COLO829 (cell line): ENCODE measurements at places on chromosomes 1 and 21.
A peak's percentile ranks its signal among the peaks of the same experiment; 100 is the strongest.

DNA sequence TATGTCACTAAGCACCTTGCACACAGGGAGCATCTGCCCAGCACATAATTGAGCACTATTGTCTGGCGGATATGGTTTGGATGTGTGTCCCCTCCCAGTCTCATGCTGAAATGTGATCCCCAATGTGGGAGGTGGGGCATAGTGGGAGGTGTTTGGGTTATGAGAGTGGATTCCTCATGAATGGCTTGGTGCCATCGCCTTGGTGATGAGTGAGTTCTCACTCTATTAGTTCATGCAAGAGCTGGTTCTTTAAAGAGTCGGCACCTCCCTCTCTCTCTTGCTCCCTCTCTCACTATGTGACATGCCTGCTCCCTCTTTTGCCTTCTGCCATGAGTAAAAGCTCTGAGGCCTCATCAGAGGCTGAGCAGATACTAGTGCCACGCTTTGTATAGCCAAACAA lies 9.5 kb downstream of the CTSK start:
- no peak for DNase-seq

DNA sequence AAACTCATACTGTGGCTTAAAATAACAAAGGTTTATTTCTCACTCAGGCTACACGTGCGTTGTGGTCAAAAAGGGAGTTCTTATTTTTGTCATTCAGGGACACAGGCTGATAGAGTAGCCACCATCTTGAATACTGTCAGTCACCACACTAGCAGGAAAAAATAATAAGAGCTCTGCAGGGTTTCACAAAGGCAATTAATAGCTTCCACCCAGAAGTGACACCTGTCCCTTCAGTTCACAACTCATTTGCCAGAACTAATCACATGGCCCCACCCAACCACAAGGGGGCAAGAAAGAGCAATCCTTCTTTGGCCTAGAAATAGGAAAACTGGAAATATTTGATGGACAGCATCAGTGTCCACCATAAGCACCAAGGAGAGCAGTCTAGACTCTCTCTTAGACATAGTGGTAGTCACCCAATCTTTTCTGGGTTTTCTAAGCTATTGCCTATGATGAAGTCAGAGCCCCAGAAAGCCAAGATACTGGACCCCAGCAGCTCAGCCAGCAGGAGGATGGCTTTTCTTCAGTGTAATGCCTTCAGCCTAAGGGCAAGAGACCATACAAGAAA lies 8.2 kb downstream of the HAPLN2 start:
- DNase-seq, result peak; percentile 72

- no peak for DNase-seq
Measured at GRCh38 chr1:214300149-214300780, 19.3 kb downstream of the SMYD2 start.

GRCh38 chr1:173249349-173249748 lies 42.2 kb upstream of the TNFSF4 start:
- no peak for DNase-seq

DNA sequence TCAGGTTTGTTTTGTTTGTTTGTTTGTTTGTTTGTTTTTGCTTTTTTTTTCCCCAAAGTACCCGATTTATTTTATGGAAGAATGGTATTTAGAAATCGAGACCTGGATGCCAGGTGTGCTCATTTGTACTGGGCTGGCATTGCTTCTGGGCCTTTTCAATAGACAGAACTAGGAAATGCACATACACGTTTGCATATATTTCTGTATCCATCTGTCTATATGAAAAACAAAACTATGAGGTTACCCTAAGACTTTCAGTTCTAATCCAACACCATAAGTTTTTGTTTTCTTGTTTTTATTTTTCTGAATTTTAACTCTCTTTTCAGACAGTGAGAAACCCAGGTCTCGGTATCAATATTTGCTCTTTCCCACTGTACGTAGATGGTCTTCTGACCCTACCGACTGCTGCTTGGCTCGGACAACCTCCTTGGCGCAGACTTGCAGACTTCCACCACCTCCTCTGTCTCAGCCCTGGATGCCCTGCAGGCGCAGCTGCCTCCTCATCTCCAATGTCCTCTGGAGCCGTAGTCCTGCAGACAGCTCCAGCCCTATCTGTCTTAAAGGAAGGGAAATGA lies 171.7 kb downstream of the NEK7 start:
- DNase-seq, result no peak

- DNase-seq, result no peak
Measured at GRCh38 chr1:80878343-80878742, 922.4 kb upstream of the ADGRL2 start.

DNA sequence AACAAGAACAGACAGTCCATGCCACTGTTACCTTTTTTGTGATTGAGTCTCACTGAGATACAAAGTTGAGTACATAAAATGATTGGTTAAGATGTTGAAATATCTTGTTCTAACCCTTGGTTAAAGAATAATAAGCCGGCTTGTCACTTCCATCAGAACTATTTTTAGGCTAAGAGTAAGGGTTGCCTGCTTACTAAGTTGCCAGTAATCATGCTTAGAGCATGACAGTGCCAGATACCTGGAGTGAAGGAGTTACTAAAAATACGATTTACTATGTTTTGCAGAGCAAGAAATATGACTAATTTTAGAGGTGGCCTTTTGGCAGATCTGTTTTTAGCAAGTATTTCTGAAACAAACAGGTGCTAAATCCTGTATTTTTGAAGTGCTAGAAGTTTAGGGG lies 6.0 kb downstream of the HUNK start:
- no peak for DNase-seq

DNA sequence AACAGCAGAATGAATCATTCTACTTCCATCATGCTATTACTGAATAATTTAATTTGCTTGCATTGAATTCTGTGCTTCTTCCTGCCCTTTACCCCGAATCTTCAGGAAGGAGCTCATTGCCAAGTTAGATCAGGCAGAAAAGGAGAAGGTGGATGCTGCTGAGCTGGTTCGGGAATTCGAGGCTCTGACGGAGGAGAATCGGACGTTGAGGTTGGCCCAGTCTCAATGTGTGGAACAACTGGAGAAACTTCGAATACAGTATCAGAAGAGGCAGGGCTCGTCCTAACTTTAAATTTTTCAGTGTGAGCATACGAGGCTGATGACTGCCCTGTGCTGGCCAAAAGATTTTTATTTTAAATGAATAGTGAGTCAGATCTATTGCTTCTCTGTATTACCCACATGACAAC lies 44.2 kb downstream of the MAP3K7CL start:
- no peak for DNase-seq

GRCh38 chr1:69814926-69815325 lies 247.2 kb downstream of the LRRC7 start:
- no peak for DNase-seq

DNA sequence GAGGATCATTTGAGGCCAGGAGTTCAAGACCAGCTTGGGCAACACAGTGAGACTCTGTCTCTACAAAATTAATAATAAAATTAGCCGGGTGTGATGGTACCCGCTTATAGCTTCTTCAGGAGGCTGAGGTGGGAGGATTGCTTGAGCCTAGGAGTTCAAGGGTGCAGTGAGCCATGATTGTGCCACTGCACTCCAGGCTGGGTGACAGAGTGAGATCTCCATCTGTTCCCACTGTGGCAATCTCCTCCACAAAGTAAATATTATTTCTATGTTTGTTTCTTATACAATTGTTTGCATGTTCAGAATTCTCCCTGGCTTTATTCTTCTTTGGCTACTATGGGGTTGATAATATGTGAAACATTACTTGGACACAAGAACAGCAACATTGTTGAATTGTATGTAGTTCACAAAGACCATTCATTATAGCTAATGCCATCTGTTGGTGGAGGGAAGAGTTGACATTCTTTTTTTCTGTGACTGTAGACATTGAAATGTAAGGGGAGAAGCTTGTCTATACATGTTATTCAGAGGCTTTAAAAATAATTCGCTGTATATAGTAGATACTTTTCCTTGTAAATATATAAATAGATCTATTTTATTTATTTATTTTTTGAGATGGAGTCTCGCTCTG lies 47.8 kb upstream of the SRSF10 start:
- DNase-seq, result peak; percentile 57

GRCh38 chr1:172875892-172876291 lies 174.8 kb downstream of the TNFSF18 start:
- no peak for DNase-seq

DNA sequence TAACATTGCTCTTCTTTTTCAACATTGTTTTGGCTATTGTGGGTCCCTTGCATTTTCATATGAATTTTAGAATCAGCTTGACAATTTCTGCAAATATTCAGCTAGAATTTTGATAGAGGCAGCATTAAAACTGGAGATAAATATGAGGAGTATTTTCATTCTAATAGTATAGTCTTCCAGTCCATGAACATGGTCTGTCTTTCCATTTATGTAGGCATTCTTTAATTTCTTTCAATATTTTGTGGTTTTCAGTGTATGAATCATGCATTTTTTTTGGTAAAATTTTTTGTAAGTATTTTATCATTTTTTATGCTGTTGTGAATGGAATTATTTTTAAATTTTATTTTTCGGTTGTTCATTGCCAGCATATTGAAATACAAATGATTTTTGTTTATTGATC lies 97.2 kb downstream of the DNAH14 start:
- DNase-seq, result no peak

- no peak for DNase-seq
Measured at GRCh38 chr1:3759164-3759563, 6.9 kb downstream of the CCDC27 start.

- DNase-seq, result no peak
Measured at GRCh38 chr1:160534823-160535605, 12.0 kb upstream of the SLAMF6 start.

DNA sequence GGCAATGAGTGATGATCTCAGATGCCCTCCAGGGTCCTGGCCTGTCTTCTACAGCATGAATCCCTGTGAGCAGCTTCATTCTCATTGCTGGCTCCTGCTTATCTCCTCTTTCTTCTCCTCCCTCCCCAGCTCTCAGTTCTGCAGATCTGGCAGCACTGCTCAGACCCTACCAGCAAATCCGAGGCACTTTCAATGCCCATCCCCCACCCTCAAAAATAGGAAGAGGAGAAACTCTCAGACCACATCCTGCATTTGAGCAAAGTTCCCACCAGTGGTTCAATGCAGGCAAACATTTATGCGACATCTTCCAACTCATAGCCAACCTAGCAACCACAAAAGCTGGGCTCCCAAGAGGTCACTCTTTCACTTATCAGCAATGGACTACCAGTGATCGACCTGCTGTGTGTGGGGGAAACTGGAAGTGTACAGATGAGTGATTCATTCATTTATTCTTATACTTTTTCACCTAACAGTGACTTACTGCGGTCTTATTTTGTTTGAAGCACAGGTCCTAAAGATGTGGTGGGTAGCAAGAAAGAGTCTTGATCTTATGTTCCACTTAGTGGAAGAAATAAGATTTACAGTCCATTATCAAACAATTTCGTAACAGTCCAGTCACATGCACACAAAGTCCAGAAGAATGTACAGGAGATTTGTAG lies 5.8 kb upstream of the CHI3L2 start:
- DNase-seq, result no peak

DNA sequence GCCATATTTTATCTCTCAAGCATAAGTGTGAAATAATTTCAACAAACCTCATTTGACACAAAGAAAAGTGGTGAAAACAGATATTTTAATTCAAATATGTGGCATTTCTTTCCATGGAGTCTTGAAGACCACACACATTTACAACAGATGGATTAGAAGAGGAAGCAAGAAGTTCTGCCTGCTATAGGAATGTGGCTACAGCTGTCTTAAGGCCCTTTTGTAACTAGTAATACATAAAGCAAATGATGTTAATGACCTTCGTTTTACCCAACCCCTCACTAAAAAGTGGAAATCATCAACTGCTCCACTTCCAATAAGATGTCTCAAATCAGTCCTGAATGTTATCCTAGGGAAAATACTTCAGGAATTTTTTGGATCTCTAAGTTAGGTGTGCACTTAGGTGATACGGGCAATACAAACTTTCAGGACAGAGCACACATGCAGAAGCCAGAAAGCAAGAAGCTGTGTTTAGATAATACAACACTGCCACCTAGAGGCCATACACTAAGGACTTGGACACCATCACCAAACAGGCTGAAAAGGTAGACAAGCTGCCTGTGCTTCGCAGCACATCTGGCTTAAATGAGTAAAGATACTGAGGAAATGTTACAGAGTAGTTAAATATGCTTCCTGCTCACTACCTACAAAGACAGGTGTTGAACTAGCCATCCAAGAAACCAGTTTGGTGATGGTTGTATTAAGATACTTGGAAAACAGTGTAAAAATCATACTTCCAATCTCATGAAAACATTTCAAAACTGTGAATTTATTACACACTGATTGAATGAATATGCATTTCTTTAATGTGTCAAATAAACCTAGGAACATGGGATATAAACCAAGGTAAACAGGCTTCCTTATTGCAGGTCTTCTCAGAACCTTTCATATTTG lies 24.4 kb downstream of the RRAGC start:
- peak; percentile 68 for DNase-seq

DNA sequence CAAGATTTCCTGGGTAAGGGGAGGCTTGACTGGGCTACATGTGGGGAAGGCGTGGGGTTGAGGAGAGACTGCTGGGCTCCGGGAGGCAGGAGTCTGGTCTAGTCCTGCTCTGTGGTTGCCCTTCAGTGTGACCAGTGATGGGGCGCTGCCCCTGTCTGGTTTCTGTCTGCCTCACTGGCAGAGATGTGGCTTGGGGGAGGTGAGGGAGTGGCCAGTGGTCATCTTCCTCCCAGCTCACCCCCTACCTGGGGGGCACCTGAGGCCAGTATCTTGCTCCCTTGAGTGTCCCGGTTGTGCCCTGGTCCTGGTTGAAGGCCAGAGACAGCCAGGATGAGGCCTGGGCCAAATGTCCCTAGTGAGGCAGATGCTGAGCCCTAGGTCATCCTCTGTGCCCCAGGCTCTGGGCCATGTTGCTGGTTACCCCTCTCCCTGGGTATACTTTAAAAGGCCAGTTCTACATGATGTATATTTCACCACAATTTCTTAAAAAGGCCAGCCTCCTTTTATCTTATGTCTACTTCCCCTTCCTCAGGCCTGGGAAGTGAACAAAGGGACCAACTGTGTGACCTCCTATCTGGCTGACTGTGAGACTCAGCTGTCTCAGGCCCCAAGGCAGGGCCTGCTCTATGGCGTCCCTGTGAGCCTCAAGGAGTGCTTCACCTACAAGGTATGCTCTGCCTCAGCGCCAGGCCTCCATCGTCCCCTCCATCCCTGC lies 10.5 kb downstream of the FAAH start:
- no peak for DNase-seq

GRCh38 chr1:207841901-207842300 lies 69.0 kb downstream of the CD34 start:
- DNase-seq, result no peak

DNA sequence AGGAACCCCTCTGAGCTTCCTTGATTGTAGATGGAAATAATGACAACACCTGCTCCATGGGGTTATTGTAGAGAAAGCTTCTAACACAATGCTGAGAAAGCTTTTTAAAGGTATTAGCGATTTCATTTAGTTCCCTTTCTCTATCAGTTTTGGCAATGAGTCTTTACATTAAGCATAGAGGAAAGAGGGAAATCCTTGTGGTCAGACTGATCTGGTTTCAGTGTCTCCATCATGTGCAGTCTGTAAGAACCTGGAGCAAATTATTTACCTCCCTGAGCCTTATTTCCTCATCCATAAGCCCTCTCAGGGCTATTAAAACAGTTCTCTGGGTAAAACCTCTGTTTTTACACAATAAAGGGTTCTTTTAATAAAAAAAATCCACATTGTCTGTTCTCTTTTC lies 87.5 kb downstream of the FGGY start:
- DNase-seq, result no peak

- DNase-seq, result no peak
Measured at GRCh38 chr1:234476172-234476571, 2.8 kb downstream of the TARBP1 start.

GRCh38 chr1:32895325-32896215 lies 5.6 kb downstream of the TMEM54 start:
- no peak for DNase-seq
